ENCODE measurements at places on chromosomes 4 and X.

DNA sequence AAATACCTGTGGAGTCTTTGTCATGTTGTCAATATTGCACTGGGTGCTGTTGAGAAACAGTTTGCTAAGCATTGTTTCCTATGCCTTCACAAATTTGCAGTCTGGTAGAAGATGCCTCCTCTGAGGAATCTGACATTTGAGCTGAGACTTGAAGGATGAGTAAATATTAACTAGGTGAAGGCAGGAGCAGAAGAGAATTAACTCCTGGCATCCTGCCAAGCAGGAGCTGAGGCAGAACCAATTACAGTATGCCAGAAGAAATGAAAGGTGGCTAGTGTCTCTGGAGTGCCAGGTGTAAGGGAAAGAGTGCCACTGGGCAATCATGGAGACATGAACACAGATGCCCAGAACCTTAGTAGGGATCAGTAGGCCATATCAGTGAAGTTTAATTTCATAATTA is 1778.2 kb upstream of the PCDH10 start:
- DNase-seq: peak; percentile 72

GRCh38 chrX:10217198-10217597 is 60.4 kb downstream of the CLCN4 start:
- DNase-seq: no peak

DNA sequence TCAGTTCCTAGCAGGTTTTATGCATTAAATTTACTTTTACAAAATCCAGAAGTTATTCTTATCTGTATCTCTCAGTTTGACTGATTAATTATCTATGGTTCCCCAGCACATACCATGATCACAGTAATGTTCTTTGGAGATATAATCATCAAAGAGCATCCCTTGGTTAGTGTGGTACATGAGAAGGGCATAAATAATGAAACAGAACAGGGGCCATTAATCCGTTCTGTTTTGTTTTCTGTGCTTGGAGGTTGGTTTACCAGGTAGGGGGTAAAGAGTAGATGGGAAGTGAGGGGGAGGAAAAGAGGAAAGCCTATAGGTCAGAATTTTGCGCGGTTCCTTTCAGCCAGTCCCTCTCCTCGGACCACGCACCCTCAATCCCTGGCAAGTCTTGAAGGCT is 718.7 kb upstream of the TENM3 start:
- no peak for DNase-seq

DNA sequence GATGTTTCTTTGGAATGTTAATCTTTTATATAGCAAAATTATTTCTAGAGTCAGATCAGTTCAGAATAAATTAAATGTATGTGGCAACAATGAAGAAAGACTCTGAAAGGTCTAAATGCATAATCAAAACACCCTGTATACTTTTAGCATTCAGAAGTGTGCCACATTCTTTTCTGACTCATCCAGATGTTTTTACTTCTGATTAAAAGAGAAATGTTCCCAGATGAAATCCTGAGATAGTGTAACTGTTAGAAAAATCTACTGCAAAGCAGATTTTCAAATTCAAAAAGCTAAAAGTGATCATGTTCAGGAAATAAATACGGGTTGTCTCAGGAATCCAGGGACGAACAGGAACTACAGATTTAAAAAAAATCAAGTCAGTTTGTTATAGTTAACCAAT is 241.4 kb downstream of the GRIA3 start:
- DNase-seq: no peak

- DNase-seq: no peak
Measured at GRCh38 chr4:61223385-61223784, 23.3 kb downstream of the ADGRL3 start.

GRCh38 chr4:24244663-24245490 is 339.5 kb downstream of the DHX15 start:
- DNase-seq: no peak

GRCh38 chr4:187090401-187090800 is 366.7 kb upstream of the FAT1 start:
- DNase-seq: no peak

DNA sequence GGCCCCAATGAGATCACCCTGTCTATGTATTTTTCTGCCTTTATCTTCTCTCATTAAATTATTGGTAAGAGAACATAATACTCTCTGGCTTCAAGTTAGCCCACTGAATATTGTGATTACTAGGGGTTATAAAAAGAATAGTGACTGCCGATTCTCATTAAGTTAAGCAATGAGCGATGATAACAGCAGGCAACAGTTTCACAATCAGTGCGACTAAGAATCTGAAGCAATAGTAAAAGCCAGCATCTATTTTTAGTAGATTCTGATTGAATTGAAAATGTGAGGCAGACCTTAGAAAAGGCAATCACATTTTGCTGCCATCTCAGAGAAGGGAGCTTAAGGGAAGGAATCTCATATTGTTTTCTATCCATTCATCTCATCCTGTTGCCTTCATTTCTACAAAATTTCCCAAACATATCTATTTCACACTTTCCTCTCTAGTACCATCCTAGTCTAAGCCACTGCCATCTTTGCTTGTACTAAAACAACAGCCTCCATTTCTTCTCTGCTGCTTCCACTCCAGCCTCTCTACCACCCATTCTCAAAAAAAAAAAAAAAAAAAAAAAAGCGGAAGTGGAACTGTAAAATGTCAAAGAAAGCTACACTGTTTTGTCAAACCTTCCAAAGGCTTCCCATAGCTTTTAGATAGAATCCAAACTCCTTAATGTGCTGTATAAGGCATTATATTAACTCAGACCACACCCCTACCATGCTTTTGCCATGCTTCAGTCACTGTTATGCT is 17.4 kb downstream of the GABRA4 start:
- DNase-seq: no peak

DNA sequence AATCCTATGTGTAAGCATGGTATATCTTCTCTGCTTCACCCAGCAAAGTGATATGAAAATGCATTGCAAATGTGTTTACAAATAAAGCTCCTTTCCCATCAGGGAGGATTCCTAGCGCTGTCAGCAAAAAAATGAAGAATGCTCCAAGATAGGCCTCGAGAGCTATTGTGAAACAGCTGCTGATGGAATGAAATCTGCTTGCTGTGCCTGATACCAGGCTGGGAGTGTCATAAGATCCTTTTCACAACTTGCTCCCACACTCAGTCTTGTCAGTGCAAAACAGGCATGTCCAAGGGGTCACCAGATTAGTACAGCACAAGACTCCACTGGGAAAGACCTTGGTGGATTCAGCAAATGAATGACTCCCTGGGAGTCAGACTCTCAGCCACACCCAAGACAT is 34.1 kb downstream of the HNRNPH2 start:
- DNase-seq: no peak

DNA sequence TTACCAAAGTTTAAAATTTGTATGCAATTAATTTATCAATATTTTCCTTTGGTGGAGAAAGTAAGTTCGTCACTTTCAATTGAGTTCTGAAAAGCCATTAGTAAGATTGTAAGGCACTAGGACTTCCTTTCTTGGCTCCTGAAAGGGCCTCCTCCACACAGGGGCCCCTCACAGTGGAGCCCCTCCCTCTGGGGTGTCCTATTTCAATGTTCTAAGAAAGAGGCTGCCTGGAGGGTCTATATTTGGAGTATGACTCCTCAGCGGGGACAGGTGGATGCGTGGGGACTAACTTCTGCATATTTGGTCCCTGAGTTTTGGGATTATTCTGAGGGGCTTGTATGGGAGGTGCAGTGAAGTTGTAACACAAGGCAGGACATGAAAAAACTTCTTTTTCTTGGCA is 1.6 kb upstream of the ARMCX4 start:
- DNase-seq: no peak

- DNase-seq: no peak
Measured at GRCh38 chr4:2443956-2444740, 24.8 kb upstream of the RNF4 start.

DNA sequence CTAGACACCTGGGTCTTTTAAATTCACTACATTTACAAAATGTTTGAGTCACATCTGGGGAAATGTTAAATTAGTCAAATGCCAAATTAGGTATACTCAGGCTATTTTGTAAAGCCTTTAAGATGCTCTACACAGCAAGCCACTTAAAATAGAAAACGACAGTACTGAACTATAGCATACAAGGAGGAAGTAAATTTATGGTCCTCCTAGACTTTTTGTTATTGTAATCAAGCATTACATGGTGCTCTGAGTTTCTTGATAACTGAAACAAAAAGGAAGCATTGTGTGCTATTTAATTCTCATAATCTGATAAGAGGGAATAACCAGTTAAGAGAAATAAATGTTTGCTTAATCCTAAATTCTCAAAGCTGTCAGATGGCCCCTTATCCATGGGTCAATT is 46.2 kb downstream of the SLC9A7 start:
- DNase-seq: no peak

DNA sequence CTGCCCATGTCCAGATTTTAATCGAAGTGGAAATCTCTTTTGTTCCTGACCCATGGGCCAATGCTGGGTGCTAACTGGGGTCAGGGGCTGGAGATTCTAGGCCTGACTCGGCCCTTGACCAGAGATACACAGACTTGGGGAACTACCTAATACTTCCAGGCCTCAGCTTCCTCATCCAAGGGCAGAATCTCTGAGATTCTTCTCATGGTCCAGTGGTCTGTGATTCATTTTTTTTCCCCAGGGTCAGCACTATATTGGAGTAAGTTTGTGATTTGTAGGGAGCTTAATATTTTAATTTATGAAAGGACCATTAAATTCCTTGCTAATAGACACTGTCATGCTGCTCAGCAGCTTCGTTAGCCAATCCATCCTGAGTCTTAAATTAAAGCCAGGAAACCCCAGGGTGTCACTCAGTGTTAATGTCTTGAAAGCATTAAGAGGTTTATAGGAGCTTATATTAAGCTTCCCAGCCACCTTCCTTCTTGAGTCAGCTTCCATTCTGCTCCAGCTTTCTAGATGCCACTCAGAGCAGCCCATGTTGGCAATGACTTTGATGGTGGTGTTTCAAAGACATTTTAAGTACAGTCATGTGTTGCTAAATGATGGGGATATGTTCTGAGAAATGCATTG is 27.0 kb upstream of the PROM1 start:
- DNase-seq: no peak

- no peak for DNase-seq
Measured at GRCh38 chr4:98939892-98940298, 11.0 kb upstream of the EIF4E start.

- DNase-seq: no peak
Measured at GRCh38 chr4:43843501-43843900, 605.1 kb downstream of the KCTD8 start.

- no peak for DNase-seq
Measured at GRCh38 chrX:151975228-151975593, 735 bp upstream of the GABRE start.

DNA sequence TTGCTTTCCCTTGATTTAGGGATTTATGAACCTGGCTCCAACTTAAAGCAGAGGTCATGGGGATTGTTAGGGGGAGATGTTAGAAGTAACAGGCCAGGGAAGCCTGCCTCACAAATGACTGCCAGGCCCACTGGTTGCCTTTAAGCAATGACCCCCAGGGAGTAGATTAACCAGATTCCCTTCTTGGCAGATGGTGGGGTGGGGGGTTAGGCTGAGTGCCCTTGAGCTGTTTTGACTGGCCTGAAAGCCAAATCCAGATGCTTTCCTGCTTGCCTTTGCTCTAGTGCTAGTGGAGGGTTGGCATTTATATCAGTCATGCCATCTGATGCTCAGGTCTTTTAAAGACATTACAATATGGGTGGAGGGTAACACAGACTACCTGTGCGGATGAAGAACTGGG is 128.1 kb downstream of the TMEM164 start:
- DNase-seq: no peak

DNA sequence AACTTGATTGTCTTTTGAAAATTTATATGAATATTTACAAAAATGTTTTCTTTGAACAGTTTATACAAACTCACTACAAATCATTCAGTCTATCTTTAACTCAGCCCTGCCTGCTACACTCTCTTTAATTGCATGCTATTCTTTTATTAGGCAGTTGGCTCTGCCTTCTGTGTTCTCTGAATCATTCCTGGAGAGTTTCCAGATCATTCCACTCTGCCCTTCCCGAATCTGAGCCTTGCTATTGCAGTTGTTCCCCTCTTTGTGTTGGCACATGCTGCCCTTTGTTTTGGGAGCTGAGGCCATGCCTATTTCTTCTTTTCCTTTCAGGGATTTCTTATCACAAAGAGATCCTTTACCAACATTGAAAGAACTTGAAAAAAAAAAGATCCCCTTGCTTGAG is 8.7 kb upstream of the TECRL start:
- DNase-seq: no peak

GRCh38 chr4:14898989-14899388 is 103.3 kb upstream of the CPEB2 start:
- DNase-seq: no peak

- DNase-seq: no peak
Measured at GRCh38 chr4:111434586-111434985, 710.7 kb upstream of the FAM241A start.

DNA sequence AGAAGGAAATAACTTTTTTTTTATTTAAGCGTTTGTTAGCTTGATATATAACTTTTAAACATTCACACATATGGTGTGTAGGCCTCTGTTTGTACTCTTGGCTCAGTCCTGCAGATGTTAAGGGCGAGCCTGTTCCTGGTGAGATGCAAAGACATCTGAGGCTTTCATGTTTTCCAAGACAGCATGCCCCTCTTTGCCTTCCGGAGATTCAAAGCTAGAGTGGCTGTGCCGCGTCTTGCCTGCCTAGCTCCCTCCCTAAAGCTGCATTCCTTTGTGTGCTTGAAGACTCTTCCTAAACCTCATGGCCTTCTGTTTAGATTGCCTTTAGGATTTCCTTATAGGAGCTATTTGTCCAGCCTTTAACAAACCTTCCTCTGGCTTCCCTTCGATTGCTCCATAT is 67.1 kb downstream of the MID1IP1 start:
- DNase-seq: no peak

GRCh38 chrX:23783589-23784469 is 856 bp downstream of the SAT1 start:
- DNase-seq: no peak

DNA sequence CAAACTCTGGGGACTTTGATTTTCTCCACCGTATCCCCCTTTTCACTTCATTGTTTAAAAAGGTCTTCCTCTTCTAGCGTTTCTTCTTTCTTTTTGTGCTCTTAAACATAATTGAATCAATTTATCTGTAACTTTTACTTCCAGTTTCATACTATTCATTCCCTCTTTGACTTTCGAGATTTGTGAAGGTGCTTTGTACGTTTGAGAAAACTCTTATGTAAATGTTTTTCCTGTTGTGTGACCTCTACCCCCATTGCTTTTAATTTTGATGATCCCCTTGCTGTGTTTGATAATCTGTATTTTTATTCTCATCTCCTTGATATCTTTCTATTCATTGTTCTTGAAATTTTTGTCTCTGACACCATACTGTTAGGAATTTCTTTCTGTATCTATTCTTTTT is 4.8 kb downstream of the USP38 start:
- DNase-seq: no peak
